Nasal cavity respiratory epithelium epithelial cell of viscerocranial mucosa (primary cell): ENCODE measurements at places on chromosomes 11 and 22. TPM values are rescaled to one million over a fixed set of nuclear protein-coding genes. Genes with fewer than 3 reads are reported as not detected.

PGGHG gene
- total RNA-seq: 1.7 and 5.5 TPM in 2 replicates

CALCA gene
- not detected in 2 replicates for total RNA-seq

SLC39A13 gene
- 13.3 and 29.6 TPM in 2 replicates for total RNA-seq

MS4A7 gene
- total RNA-seq: not detected in 2 replicates

TIMP3 gene
- 23.9 and 93.3 TPM in 2 replicates for total RNA-seq

TP53AIP1 gene
- total RNA-seq: 1.6 and 2.7 TPM in 2 replicates

MAPK8IP1 gene
- 0.34 and 0.85 TPM in 2 replicates for total RNA-seq

SYCE3 gene
- 0.28 TPM in 1 of 2 replicates, not detected in the other for total RNA-seq

B3GAT1 gene
- under 0.01 TPM in 1 of 2 replicates, not detected in the other for total RNA-seq

MEI1 gene
- total RNA-seq: under 0.01 and 0.07 TPM in 2 replicates

CDPF1 gene
- total RNA-seq: 7.6 and 10.9 TPM in 2 replicates

SAA4 gene
- total RNA-seq: 0.64 TPM in 1 of 2 replicates, not detected in the other

SCUBE2 gene
- under 0.01 and 0.07 TPM in 2 replicates for total RNA-seq

CTTN gene
- total RNA-seq: 309 and 537 TPM in 2 replicates
